ENCODE measurements at places on chromosomes 4 and X. TPM values are rescaled to one million over a fixed set of nuclear protein-coding genes. Genes with fewer than 3 reads are reported as not detected.

DNA sequence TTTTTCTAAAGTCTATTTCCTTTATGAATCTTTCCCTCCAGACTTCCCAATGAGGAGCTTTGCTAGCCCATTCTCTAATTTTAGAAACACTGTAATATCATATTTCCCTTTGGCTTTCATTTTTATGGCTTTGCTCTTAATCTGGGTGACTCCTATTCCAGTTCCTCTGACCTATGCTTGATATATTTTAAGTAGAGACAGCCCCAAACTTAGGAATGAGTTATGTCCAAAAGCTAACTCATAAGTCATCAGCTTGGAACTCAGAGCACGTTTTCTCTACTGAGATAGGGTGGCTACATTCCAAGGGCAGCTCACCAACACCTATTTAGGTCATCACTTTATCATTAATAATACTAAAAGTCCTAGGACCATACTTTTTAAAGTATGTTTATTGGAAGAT, 77.8 kb downstream of the OR13H1 start:
- DNase-seq: no peak
- no peak overlapping the region for H3K27ac ChIP-seq
- no peaks in the 10 kb centered on the region for H3K4me1 ChIP-seq
- peaks cover 4% of the 10 kb centered on the region for H3K27me3 ChIP-seq
- no peaks in the 10 kb centered on the region for H3K36me3 ChIP-seq

MAGEA1 gene
- not detected for total RNA-seq

TBC1D8B gene
- 2.2 TPM for total RNA-seq

CDKL2 gene
- 1.1 TPM for total RNA-seq

- no peaks in the 10 kb centered on the region for H3K4me1 ChIP-seq
- DNase-seq: no peak
- H3K27me3 ChIP-seq: no peaks in the 10 kb centered on the region
- no peak overlapping the region for H3K4me3 ChIP-seq
- no peak overlapping the region for H3K27ac ChIP-seq
- no peaks in the 10 kb centered on the region for H3K36me3 ChIP-seq
These were observed 103.3 kb upstream of the FAT1 start for GRCh38 chr4:186826846-186827533.

NHS gene
- 4.8 TPM for total RNA-seq

DNA sequence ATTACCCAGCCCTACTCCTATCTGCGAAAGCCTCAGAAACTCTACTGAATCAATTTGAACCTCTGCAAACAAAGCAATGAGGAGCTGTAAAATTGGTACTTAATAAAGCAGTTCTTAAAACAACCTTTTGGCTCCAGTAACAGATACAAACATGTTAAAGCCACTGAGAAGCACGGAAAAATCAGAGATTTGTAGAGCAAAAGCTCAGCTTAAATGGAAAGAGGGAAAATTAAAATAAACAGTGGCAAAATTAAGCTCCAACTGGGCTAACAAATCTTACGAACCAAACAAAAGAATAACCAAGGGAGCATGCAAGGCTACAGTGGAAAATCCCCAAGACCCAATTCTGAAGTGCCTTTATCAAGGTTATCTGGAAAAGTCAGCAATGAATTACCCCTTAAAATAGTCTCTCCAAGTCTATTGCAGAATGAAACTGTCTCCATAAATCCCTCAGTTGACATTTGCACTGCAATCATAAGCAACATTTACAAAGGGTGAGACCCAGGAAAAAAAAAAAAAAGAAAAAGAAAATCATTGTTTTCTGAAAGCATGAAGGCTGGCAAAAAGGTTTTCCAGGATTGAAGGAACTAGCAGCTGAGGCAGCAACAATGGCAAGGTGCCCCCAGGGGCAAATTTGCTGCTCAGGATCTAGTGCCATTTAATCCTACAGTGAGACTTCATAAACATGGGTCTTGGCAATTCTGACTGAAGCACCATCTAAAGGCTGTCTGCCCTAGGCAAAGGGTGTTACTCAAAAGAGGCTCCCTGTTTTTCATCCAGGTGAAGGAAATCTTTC, 40.1 kb downstream of the USP46 start:
- no peaks in the 10 kb centered on the region for H3K27me3 ChIP-seq
- DNase-seq: no peak
- peaks cover 44% of the 10 kb centered on the region for H3K4me1 ChIP-seq
- H3K36me3 ChIP-seq: peaks cover 18% of the 10 kb centered on the region
